NCI-H2107 (cell line): ENCODE measurements at places on chromosomes 3 and 15.

GRCh38 chr3:6717026-6717943 is 143.6 kb upstream of the GRM7 start:
- no peak for DNase-seq

DNA sequence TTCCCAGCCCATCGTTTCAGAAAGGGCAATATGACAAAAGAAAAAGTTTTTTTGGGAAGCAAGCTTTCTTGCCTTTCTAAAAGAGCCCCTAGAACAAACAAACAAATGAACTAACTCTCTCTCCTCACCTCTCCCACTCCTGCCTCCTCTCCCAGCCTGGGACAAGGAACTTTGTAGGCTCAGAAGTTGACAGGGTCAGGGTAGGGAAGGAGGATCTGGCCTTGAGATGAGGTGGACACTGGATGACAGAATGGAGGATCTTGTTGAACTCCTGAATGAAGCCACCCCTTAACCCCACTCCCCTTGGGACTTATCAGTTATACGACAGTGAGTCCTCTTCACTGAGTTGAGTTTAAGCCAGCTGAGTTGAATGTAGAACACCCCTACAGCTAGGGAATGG is 1.6 kb upstream of the ITGA11 start:
- DNase-seq = no peak

DNA sequence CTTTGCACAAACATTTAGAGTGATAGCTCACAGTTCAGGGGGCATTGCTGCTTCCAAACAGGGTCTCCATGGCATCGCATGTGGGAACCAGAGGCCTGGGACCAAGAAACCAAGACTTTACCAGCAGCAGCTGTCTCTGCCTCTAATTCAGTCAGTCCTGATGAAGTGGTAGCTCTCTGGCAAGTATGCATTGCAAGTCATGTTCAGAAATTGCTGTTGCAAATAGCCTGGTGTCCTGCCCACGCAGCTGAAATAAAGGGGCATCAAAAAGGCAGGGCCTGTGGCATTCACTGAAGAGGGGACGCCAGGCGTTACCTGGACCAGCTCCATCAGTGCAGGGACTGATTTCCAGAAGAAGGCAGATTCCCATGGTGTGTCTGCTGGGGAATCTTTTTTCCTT is 121.3 kb downstream of the CD47 start:
- no peak for DNase-seq

GRCh38 chr3:179068779-179069530 is 2.7 kb downstream of the ZMAT3 start:
- DNase-seq = no peak
